ENCODE measurements at places on chromosomes 5 and 9. TPM values are rescaled to one million over a fixed set of nuclear protein-coding genes. Genes with fewer than 3 reads are reported as not detected.
A peak's percentile ranks its signal among the peaks of the same experiment; 100 is the strongest.

- H3K27me3 ChIP-seq: no peaks in the 10 kb centered on the region
- DNase-seq: no peak
- no peaks in the 10 kb centered on the region for H3K36me3 ChIP-seq
- no peak overlapping the region for H3K4me3 ChIP-seq
- no peaks in the 10 kb centered on the region for H3K4me1 ChIP-seq
These were observed 148.5 kb upstream of the MRPS30 start for GRCh38 chr5:44660251-44660650.

- no peak for DNase-seq
- no peak overlapping the region for H3K27ac ChIP-seq
- no peaks in the 10 kb centered on the region for H3K36me3 ChIP-seq
- H3K27me3 ChIP-seq: no peaks in the 10 kb centered on the region
These were observed 63.9 kb downstream of the PPARGC1B start for GRCh38 chr5:149794041-149794440.

GRCh38 chr5:6486074-6486473, 37.4 kb downstream of the UBE2QL1 start:
- H3K4me3 ChIP-seq: no peak overlapping the region
- peaks cover 22% of the 10 kb centered on the region for H3K4me1 ChIP-seq
- no peak for DNase-seq
- no peak overlapping the region for H3K27ac ChIP-seq
- H3K27me3 ChIP-seq: no peaks in the 10 kb centered on the region
- H3K36me3 ChIP-seq: no peaks in the 10 kb centered on the region

DNA sequence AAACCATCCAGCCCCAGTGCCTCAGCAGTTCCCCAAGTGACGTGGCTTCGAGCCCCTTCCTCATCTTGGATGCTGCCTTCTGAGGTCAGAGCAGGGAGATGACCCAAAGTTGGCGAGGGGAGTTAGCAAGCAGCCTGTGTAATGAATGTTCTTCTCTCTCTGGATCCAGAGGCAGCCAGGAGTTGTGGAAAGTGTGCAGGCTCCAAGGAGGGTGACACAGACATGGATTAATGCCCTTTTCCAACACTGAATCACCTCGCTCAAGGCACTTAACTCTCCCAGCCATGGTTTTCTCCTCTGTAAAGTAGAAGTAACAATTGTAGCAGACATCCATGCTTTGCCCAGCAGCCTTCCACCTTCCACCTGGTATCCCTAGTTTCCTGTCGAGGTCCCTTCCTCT, 64.6 kb upstream of the HAND1 start:
- H3K27me3 ChIP-seq: peaks cover 9% of the 10 kb centered on the region
- no peak overlapping the region for H3K27ac ChIP-seq
- H3K4me3 ChIP-seq: no peak overlapping the region
- H3K36me3 ChIP-seq: no peaks in the 10 kb centered on the region
- no peak for DNase-seq

GRCh38 chr5:132499440-132500243, 9.1 kb upstream of the IRF1 start:
- no peaks in the 10 kb centered on the region for H3K27me3 ChIP-seq
- no peak overlapping the region for H3K4me3 ChIP-seq
- H3K4me1 ChIP-seq: peaks cover 27% of the 10 kb centered on the region
- H3K36me3 ChIP-seq: no peaks in the 10 kb centered on the region
- DNase-seq: no peak

DNA sequence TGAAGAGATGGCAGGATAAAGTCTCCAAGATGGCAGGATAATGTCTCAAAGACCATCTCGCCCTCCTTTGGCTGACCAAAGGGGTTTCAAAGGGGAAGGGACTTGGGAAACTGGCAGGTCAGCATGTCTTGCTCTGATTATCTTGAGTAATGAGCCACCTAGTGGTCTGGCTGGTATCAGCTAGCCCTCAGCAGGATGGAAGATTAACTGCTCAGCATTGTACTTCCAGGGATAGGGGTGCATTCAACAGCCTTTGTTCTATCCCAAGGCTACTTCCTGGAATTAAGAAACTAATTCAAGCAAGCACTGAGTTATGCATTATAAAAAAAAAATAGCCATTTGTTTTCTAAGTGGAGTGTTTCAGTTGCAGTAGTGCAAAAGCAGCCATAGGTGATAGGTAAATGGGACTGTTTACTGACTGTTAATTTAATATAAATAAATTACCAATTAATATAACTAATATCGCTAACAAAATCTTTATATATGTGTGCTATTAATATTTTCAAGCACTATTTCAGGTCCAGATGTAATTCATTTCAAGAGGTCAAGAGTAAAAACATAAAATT, 555.5 kb downstream of the CDH9 start:
- no peaks in the 10 kb centered on the region for H3K4me1 ChIP-seq
- no peak for DNase-seq
- H3K4me3 ChIP-seq: no peak overlapping the region
- no peaks in the 10 kb centered on the region for H3K27me3 ChIP-seq
- H3K27ac ChIP-seq: no peak overlapping the region

GRCh38 chr5:100697970-100698369, 162.8 kb downstream of the FAM174A start:
- H3K4me3 ChIP-seq: no peak overlapping the region
- no peaks in the 10 kb centered on the region for H3K36me3 ChIP-seq
- DNase-seq: no peak
- H3K4me1 ChIP-seq: no peaks in the 10 kb centered on the region

GRCh38 chr5:53482717-53483638, 2.5 kb downstream of the FST start:
- no peak overlapping the region for H3K27ac ChIP-seq
- H3K36me3 ChIP-seq: no peaks in the 10 kb centered on the region
- no peaks in the 10 kb centered on the region for H3K27me3 ChIP-seq
- DNase-seq: no peak
- no peaks in the 10 kb centered on the region for H3K4me1 ChIP-seq

DNA sequence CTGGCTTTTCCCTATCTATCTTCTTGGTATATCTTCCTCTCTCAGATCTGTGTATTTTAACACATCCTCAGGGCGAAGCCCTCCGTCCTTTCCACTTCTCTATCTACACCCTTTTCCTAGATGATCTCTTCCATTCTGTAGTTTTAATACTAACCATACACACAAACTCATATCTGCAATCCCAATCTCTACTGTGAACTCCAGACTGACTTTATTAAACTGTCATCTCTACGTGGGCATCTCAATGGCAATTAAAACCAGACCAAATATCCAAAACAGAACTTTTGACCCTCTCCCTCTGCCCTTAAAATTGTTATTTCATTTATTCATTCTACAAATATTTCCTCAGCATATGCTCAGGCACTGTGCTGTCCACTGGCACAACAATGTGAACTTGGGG, 7.1 kb downstream of the FNIP1 start:
- no peaks in the 10 kb centered on the region for H3K4me1 ChIP-seq
- no peak overlapping the region for H3K27ac ChIP-seq
- no peaks in the 10 kb centered on the region for H3K27me3 ChIP-seq

DNA sequence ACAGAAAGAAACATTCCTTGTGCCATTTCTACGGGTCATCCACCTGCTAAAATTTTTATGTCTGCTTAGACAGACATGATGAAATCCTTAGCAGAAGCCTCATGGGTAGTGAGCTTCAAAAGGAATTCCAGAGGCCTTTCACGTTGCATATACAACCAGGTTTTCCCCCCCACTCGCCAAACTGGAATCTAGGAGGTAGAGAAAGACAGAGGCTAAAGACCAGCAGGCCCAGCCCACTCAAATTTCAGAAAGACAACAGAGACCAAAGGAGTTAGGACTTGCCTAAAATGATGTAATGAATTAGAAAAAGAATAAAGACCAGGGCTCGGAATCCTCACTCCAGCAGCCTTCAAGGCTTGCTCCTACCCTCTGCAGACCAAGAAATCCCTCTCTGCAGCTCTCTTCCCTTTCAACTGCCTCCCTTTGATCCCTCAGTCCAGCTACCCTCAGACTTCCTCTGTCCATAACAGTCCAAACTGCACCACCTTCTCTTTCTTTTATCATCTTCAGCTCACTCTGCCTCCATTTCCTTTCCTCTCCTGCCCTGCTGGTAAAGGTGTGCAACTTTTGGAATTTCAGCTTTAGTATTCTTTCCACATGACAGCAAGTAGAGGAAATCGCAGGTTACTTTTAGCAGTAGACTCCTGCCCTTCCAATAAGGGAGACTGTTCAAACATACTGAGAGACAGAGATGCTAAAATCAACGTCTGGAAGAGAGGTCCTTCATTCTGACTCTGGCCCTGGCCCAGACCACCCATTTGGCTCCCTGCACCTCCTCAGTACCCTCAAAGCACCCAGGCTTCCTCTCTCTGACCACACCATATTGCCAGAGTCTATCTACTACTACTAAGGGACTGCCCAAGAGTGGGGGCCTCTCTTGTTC, 8.9 kb downstream of the B4GALT1 start:
- peaks cover 74% of the 10 kb centered on the region for H3K4me1 ChIP-seq
- H3K36me3 ChIP-seq: no peaks in the 10 kb centered on the region
- H3K4me3 ChIP-seq: no peak overlapping the region
- no peak for DNase-seq
- H3K27ac ChIP-seq: peak overlapping the region; percentile 97
- H3K27me3 ChIP-seq: no peaks in the 10 kb centered on the region

The MEIKIN gene
- not detected for total RNA-seq

DNA sequence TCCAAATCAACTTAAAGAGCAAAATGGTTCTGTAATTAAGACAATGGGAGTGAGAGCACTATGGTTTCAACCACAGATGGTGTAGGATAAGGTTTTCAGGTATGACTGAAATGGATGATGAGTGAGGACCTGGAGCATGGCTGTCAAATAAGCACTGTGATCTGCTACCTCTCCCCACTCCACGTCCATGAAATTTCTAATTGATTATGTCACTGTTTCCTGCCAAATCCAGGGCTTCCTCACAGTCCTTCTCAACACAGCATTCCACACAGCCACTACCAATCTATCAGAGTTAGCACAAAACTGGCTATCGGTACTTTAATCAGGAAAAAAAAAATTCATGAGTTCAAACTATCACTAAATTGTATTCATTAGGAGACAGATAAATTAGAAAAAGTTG, 420.4 kb upstream of the WWC1 start:
- H3K4me3 ChIP-seq: no peak overlapping the region
- no peaks in the 10 kb centered on the region for H3K4me1 ChIP-seq
- H3K27me3 ChIP-seq: no peaks in the 10 kb centered on the region

GRCh38 chr5:138903130-138903775, 28.1 kb upstream of the LRRTM2 start:
- peaks cover 11% of the 10 kb centered on the region for H3K4me1 ChIP-seq
- no peak overlapping the region for H3K4me3 ChIP-seq
- peaks cover 70% of the 10 kb centered on the region for H3K36me3 ChIP-seq
- no peak for DNase-seq

DNA sequence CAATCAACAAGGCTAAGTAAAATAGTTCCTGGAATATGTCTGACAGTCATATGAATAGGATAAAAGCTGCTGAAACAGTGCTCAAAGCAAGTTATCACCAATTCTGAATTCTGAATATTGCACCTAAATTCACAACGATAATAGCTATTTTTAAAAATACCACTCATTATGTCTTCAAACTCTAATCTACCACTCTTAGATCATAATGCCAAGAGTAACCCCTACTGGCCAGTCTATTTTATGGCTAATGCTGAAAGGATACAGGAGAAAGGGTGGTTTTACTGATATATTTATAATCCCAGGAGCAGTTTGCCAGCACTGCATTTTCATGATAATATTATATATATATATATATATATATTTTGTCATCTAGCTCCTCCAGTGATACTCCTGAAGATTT, 232.8 kb downstream of the PDE4D start:
- H3K27ac ChIP-seq: no peak overlapping the region
- H3K4me3 ChIP-seq: no peak overlapping the region
- H3K36me3 ChIP-seq: no peaks in the 10 kb centered on the region
- no peak for DNase-seq

The S1PR3 gene
- 14.7 TPM for total RNA-seq

- H3K36me3 ChIP-seq: no peaks in the 10 kb centered on the region
- no peak for DNase-seq
These were observed 127.7 kb upstream of the BASP1 start for GRCh38 chr5:17089690-17090089.

The N4BP3 gene
- total RNA-seq: 0.90 TPM

DNA sequence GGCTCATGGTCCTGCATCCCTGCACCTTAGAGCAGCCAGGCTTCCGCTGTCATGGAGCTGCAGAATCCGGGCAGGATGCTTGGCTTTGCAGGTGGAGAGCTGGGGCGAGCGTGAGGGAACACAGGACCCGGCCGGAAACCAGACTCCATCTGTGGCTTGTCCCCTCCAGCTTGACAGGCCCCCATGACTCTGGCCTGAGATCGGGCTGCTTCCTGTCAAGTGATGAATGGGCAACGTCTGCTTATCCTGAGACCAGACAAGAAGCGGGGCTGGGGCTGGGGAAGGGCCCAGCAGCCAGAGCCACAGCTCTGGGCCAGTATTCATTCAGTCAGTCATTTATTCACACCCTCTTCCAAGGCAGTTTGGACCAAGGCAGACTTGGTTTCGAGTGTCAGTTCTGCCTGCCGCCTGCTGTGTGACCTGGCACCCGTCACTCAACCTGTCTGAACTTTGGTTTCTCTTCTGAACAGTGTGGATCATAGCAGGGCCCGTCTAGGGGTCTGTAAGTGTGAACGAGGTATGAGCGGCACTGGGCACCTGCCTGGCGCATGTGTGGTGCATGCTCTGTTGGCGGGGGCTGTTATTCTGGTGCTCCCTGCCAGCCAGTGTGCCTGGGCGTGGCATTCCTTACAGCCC, 37.5 kb downstream of the NEK6 start:
- peak overlapping the region; percentile 98 for H3K27ac ChIP-seq
- H3K36me3 ChIP-seq: no peaks in the 10 kb centered on the region
- no peak overlapping the region for H3K4me3 ChIP-seq
- no peak for DNase-seq
- no peaks in the 10 kb centered on the region for H3K27me3 ChIP-seq

- H3K4me3 ChIP-seq: peak overlapping the region; percentile 56
- H3K27ac ChIP-seq: peak overlapping the region; percentile 73
- no peaks in the 10 kb centered on the region for H3K36me3 ChIP-seq
- DNase-seq: no peak
- no peaks in the 10 kb centered on the region for H3K4me1 ChIP-seq
- no peaks in the 10 kb centered on the region for H3K27me3 ChIP-seq
These were observed 460 bp downstream of the DMRTA1 start for GRCh38 chr9:22446950-22447617.

The GAPT gene
- not detected for total RNA-seq

The FOXD4L3 gene
- total RNA-seq: not detected

DNA sequence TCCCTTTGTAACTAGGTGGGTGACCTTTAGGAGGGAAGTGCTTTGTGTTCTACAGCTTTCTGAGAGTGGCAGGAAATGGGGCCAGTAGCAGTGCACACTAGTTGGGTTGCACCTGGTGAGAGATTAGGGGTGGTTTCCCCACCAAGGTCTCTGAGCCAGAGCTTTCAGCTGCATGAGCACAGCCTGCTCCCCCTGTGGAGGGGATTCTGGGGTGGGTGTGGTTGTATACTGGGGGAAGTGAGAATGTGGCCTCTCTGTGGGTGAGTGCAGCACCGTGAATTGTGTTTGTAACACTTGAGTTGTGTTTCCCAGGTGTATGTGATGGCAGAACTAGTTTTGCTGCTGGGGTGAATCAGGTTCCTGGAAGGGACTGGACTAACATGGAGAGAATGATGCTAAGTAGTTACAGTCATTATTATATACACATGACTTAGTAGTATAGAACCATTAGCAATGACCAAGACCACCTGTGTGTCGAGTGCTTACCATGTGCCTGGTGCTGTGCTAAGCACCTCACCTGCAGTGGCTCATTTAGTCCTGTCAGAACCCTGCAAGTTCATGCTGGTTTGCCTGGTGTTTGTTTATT, 11.8 kb upstream of the CXXC5 start:
- no peak for DNase-seq
- no peak overlapping the region for H3K4me3 ChIP-seq
- peaks cover 69% of the 10 kb centered on the region for H3K4me1 ChIP-seq
- H3K27me3 ChIP-seq: no peaks in the 10 kb centered on the region
- H3K27ac ChIP-seq: peak overlapping the region; percentile 94

- no peak overlapping the region for H3K4me3 ChIP-seq
- H3K27me3 ChIP-seq: no peaks in the 10 kb centered on the region
- H3K36me3 ChIP-seq: no peaks in the 10 kb centered on the region
- H3K4me1 ChIP-seq: no peaks in the 10 kb centered on the region
These were observed 150.7 kb downstream of the SLC28A3 start for GRCh38 chr9:84189904-84190303.
